ENCODE measurements at places on chromosomes 2 and 18. TPM values are rescaled to one million over a fixed set of nuclear protein-coding genes. Genes with fewer than 3 reads are reported as not detected.

Gene TRIM54
- total RNA-seq, result not detected

Gene KRTCAP3
- total RNA-seq, result not detected

GRCh38 chr2:122864728-122865127 is 1109.3 kb downstream of the TSN start:
- H3K27ac ChIP-seq, result no peak overlapping the region
- no peaks in the 10 kb centered on the region for H3K27me3 ChIP-seq
- H3K4me3 ChIP-seq, result no peak overlapping the region
- no peaks in the 10 kb centered on the region for H3K36me3 ChIP-seq

DNA sequence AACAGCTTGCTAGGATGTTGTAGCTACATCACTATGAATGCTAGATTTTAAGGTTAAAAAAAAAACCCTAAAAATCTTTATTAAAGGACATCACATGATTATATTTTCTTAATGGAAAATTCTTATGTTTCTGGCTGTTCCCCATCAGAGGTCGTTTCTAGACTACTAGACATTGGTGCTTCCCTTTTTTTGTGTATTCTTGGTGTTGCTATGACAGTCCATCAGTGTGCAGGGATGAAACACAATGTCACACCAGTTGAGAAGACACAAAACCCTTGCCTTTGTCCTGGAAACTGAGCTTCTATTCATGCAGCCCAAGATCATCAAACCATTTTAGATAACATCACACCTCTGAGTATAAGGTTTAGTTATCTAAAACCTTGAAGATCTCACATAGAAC is 19.9 kb upstream of the TMEM131 start:
- H3K27me3 ChIP-seq, result no peaks in the 10 kb centered on the region
- H3K36me3 ChIP-seq, result no peaks in the 10 kb centered on the region
- no peak overlapping the region for H3K27ac ChIP-seq
- H3K4me1 ChIP-seq, result no peaks in the 10 kb centered on the region

All from esophagus muscularis mucosa (tissue), 4 donors.